ENCODE measurements at places on chromosomes 1 and 21.

DNA sequence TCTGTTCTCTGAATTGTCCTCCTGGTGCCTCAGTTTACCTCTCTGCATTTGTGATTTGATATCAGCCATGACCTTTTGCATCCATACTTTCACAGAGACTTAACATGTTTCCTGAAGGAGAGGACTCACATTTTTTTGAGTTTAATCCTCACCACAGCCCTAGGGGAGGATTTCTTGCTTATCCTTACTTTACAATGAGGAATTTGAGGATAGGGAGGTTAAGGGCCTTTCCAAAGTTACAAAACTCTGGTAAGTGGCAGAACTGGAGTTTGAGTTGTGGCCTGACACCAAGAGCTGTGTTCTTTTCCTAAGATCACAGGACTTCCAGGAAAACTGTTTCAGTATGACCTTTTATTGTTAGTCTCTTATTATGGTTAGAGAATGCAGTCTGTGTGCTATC lies 34.2 kb downstream of the TNFRSF8 start:
- DNase-seq = no peak

- no peak for DNase-seq
Observed at GRCh38 chr1:167659450-167659849, 29.4 kb downstream of the RCSD1 start.

DNA sequence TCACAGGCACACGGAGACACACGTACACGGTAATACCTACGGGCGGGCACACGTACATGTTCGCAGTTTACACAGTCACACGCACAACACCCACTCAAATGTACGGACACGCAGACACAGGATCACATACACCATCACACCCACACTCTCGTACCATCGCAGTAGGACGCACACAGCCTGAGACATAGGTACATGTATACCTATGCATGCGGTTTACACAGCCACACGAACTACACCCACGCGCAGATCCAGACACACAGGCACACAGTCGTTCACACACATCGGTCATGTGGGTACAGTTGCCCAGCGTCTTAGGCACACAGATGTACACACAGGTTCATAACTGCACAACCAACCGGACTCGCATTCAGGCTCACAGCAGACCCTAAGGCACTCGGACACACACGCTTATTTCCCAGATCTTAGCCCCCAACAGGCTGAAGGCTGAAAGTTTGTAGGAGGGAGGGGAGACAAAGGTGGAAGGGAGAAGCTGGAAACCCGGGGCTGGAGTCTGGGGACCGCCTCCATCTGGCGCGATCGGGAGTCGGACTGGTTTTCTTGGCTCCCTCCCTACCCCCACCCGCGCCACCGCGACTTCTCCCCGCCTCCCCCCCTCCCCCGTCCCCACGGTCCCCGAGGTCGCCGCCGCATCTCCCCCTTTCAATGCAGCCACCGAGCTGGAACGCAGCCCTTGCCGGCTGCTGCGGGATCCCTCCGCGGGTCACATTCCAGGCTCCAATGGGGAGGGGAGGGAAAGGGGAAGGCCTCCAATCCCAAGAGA lies 51.9 kb upstream of the SYNC start:
- peak; percentile 56 for DNase-seq

DNA sequence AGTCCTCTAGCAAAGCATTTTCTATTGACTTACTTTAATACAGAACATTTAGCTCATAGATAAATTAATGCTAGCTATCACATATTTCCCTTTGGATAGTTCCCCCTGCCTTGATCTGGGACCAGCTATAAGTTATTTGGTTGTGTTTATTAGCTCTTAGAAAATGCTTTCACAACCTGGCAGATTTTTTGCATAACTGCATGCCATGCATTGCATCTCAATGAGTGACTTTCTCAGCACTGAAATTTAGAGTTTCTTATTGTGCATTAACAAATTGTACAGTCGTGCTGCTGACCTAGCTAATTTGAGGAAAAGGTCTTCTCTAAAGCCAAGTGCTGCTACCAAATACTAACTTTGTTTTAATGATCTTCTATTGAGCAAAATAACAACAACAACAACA lies 164.8 kb downstream of the PLPPR5 start:
- no peak for DNase-seq

DNA sequence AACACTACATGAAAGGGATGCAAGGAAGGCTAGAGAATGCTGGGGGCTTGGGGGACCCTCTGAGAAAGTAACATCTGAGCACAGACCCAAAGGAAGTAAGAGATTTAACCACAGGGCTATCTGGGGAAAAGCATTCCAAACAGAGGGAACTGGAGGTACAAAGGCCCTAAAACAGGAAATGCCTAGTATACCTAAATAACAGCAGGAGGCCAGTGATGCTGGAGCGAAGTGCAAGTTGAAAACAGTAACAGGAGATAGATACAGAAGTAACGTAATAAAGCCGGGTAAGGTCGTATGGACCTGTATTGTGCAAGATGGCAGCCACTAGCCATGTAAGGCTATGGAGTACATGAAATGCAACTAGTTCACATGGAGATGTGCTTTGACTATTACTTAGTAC lies 52.1 kb downstream of the CD34 start:
- DNase-seq = no peak

GRCh38 chr21:42644223-42645208 lies 8.9 kb upstream of the PDE9A start:
- DNase-seq = no peak

Data from hematopoietic multipotent progenitor cell treated with erythropoietin and hydrocortisone succinate and interleukin-3 and kit ligand, for 6 days (in vitro differentiated cells).